Uterine smooth muscle cell (primary cell): ENCODE measurements at places on chromosomes 11 and 22. TPM values are rescaled to one million over a fixed set of nuclear protein-coding genes. Genes with fewer than 3 reads are reported as not detected.

XRCC6 gene
- total RNA-seq = 344 and 555 TPM in 2 replicates

MS4A13 gene
- total RNA-seq = not detected in 2 replicates

TIMP3 gene
- 31.6 and 38.2 TPM in 2 replicates for total RNA-seq

CARD16 gene
- 2.8 and 5.2 TPM in 2 replicates for total RNA-seq

B3GAT1 gene
- under 0.01 TPM in 1 of 2 replicates, not detected in the other for total RNA-seq

ASCL2 gene
- total RNA-seq = not detected in 2 replicates

AGBL2 gene
- total RNA-seq = 0.66 and 1.00 TPM in 2 replicates

KCNK4 gene
- not detected in 2 replicates for total RNA-seq

BTG4 gene
- total RNA-seq = not detected in 2 replicates

POTEH gene
- not detected in 2 replicates for total RNA-seq

SNAP29 gene
- total RNA-seq = 7.9 and 8.4 TPM in 2 replicates

APOA4 gene
- not detected in 2 replicates for total RNA-seq

LMO2 gene
- 0.22 TPM in 1 of 2 replicates, not detected in the other for total RNA-seq

OR6A2 gene
- 0.37 and 0.55 TPM in 2 replicates for total RNA-seq

OR8G5 gene
- not detected in 2 replicates for total RNA-seq

CCDC188 gene
- 1.5 and 2.3 TPM in 2 replicates for total RNA-seq

INTS4 gene
- 40.6 and 42.6 TPM in 2 replicates for total RNA-seq

JHY gene
- 0.77 and 1.7 TPM in 2 replicates for total RNA-seq

ACRV1 gene
- total RNA-seq = not detected in 2 replicates

TPST2 gene
- 18.3 and 29.2 TPM in 2 replicates for total RNA-seq

TBX10 gene
- not detected in 2 replicates for total RNA-seq

ART5 gene
- 0.55 and 0.75 TPM in 2 replicates for total RNA-seq

OR51M1 gene
- total RNA-seq = 0.11 TPM in 1 of 2 replicates, not detected in the other

C2CD3 gene
- total RNA-seq = 8.7 and 9.2 TPM in 2 replicates

C11orf16 gene
- not detected in 2 replicates for total RNA-seq

HBG2 gene
- total RNA-seq = not detected in 2 replicates
